Stimulated activated CD4-positive, alpha-beta T cell treated with anti-CD3 and anti-CD28 coated beads, Interleukin-4, amount 100 ng/mL, for 48 hours (primary cell): ENCODE measurements at places on chromosomes 7 and 10.
A peak's percentile ranks its signal among the peaks of the same experiment; 100 is the strongest.

GRCh38 chr7:31107106-31108090 is 55.3 kb downstream of the ADCYAP1R1 start:
- no peak for DNase-seq

GRCh38 chr7:19269301-19269700 is 124.1 kb upstream of the FERD3L start:
- no peak for DNase-seq

GRCh38 chr7:43954524-43955228 is 28.4 kb downstream of the UBE2D4 start:
- no peak for DNase-seq

- DNase-seq, result no peak
Observed at GRCh38 chr7:107479303-107479702, 9.4 kb downstream of the GPR22 start.

- DNase-seq, result no peak
Observed at GRCh38 chr10:788796-789748, 99.6 kb upstream of the DIP2C start.

GRCh38 chr7:87414794-87415188 is 60.7 kb downstream of the ABCB4 start:
- no peak for DNase-seq

GRCh38 chr10:1257274-1257673 is 201.1 kb downstream of the WDR37 start:
- no peak for DNase-seq

GRCh38 chr10:117374506-117375359 is 507 bp downstream of the PDZD8 start:
- DNase-seq, result peak; percentile 15

DNA sequence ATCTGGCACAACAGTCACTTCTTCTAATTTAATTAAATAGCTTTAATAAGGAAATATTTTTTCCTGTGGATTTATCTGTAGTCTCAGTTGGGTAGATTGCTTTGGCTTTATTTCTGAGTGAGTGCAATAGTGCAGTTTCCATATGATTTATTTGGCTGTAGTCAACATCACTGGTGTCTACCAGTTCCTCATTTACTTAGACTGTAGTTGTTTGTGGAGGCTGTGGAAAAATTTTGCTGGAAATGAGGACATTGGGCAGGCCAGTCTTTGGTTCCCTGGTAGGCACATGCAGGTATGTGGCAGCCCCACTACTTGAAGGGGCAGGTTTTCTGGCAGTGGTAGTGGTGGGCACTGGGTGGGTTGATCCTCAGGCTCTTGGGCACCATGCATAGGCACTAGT is 15.5 kb downstream of the TAS2R40 start:
- DNase-seq, result no peak

DNA sequence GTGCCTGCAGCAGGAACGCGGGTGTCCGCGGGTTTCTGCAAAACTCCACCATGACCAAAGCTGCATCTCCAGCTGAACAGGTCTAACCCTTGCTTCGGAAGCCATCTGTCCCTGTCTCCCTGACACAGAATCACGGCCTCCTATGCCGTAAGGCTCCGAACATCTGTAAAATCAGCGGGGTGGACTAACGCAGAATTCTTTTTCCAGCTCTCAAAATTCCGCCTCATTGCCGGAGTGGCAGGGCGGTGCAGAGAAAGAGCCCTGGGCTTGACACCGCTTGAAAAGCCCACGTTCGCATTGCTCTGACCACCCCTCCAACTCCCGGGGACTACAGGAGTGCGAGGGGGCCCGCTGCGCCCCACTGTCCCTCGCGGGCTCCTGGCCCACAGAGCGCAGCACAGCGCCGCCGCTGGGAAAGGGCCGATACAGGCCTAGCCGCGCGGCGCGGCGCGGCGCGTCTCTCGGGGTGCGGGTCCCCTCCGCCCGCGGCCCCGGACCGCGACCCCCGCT is 409 bp downstream of the DNMBP start:
- no peak for DNase-seq

- no peak for DNase-seq
Observed at GRCh38 chr10:43965033-43965917, 316.6 kb upstream of the ZNF32 start.

DNA sequence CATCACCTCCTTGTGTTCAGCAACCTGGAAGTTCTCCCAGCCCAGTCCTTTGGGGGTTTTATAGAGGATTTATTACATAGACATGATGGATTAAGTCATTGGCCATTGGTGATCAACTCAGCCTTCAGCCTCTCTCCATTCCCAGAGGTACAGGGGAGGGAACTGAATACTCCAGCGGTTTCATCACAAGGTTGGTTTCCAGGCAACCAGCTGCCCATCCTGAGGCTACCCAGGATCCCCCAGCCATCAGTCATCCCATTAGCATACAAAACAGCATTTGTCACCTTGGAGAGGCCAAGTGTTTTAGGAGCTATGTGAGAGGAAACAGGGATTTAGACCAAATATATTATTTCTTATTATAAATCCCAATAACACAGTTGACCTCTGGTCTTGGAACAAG is 584.8 kb upstream of the NRP1 start:
- DNase-seq, result no peak

DNA sequence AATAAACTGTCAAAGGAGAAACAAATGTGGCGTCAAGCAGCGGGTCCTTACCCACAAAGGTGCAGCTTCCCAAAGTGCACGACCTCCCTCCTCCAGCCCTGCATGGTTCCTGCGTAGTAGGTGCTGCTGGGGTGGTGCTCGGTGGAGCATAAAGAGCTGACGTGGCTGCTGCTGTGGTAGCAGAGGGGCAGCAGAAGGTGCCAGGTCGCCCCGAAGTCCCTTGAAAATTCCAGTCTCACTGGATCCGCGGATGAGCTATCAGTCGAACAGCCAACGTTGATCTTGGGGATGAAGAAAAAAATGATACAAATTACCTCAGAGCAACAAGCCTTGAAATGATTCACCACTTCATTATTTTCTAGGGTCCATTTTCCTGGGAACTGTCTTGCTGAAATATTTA is 105.0 kb upstream of the SLC26A5 start:
- no peak for DNase-seq

DNA sequence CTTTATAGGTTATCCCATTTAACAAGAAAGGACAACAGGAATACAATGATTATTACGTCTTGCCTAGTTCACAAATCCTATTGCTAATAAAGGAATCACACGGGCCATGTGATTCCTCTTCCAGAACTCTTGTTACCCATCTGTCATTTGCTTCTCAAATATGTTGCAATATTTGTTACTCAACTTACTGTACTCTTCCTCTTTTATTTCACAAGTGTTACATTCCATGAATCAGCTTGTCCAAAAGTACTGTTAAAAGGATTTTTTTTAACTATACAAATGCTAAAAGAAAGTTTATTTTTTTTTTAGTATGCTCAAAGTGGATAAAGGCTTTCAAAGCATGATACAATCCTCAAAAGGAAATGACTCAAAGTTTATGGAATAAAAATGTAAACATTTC is 3.9 kb upstream of the CD36 start:
- no peak for DNase-seq
